GF-D8 (cell line): ENCODE measurements at places on chromosomes 11 and 22.

GRCh38 chr11:86209806-86210657, 34.5 kb upstream of the EED start:
- no peak for DNase-seq

- DNase-seq, result no peak
Measured at GRCh38 chr11:30406978-30407762, 84.3 kb downstream of the ARL14EP start.

DNA sequence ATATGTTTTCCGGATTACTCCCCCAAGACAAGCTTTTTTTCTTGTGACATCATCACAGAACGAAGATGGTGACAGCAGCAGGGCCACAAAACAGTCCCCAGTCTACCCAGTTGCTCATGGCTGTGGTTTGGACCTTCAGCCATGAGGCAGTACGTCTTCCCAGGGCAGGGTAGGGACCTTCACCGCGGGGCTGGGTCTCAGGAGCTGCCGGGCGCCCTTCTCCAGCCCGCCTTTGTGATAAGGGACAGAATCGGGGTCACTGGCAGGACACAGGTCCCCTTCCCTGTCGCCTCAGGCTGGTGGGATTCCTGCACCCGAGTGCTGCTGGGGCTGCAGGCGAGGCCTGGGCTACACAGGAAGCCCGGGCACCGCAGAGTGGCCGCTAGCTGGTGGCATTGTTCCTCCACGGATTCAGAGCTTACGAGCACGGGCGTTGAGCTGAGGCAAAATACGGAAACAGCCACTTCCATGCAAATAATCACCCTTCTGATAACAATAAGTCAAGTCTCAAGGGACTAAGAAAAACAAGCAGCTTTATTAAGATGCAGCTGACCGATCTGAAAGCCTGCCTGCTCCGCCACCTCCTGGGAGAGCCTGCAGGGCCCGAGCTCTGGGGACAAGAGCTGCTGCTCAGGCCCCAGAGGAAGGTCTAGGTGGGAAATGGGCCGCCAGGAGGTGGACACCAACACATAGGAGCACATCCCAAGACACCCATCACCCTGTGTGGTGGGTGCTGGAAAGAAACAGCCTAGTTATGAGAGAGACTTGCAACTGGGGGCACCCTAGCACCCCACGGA, 12.3 kb downstream of the TBX1 start:
- DNase-seq, result peak; percentile 38

- DNase-seq, result no peak
Measured at GRCh38 chr22:40951795-40952605, 822 bp downstream of the RBX1 start.

GRCh38 chr11:64040684-64041322, 5.1 kb downstream of the FLRT1 start:
- DNase-seq, result no peak

GRCh38 chr11:126146454-126147192, 64.8 kb downstream of the RPUSD4 start:
- DNase-seq, result no peak

- DNase-seq, result no peak
Measured at GRCh38 chr11:21511835-21512440, 680.9 kb upstream of the ANO5 start.

GRCh38 chr11:104183593-104183992, 19.6 kb upstream of the PDGFD start:
- no peak for DNase-seq

DNA sequence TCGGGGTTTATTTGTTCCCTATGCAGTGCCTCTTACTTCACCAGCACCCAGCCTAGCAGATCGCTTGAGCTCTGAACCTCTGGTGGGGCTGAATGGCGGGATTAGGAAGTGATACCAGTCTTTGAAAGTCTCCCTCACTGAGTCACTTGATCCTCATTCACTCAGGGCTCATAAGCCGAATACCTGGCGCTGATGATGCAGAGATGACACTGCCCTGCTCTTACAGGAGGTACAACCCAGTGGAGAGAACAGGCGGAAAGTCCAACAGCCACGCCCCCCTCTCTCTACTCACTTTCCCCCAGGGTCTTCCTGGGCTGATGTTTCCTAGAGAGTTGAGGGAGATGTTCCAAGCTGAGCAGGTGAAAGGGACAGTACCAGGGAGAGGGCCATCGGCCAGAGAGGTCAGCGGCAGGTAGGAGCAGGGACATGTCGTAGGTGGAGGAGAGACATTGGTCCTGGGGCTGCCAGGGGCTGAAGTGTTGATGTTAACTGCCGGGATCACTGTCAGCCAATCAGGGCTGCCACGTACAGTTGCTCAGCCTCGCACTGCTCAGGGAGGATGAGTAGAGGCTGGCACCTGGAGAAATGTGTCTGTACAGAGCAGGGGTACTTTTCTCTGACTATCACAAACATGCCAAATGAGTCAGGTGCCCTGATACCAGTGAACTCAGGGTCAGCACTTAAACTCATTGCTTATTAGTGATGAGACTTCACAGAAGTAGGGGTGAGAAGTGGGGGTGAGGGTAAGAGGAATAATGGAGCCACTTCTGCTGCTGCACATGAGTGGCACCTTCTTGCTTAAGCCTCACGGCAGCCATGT, 9.9 kb upstream of the APOBEC3A start:
- no peak for DNase-seq

DNA sequence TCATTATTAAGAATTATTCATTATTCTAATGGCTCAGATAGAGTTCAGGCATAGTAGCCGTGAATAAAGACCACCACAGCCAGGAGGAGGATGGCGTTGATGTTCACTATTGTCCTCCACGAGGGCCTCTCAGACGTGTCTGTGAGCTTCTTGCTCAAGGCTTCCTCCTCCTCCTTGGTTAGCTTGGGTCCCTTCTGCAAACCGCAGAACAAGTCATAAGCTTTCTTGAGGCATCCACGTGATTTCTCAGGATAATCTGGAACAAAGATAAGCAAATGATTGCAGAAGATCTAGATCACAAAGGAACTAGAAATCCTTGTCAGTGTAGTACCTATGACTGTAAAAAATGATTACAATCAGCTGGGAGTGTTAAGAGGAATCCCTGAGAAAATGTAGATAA, 13.6 kb upstream of the RFPL2 start:
- DNase-seq, result peak; percentile 96

DNA sequence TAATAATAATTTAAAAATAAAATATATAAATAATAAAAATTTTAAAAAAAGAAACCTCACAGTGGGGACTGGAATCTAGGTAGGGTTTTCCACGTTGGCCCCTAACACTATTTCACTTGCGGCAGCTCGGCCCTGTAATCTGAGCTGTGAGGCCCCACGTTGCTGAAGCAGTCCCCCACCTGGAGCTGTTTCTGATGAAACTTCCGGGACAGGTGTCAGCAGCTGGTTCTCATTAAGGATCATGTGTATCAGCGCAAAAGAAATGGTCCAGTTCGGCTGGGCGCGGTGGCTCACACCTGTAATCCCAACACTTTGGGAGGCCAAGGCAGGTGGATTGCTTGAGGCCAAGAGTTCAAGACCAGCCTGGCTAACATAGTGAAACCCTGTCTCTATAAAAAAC, 17.3 kb downstream of the RHOD start:
- no peak for DNase-seq

DNA sequence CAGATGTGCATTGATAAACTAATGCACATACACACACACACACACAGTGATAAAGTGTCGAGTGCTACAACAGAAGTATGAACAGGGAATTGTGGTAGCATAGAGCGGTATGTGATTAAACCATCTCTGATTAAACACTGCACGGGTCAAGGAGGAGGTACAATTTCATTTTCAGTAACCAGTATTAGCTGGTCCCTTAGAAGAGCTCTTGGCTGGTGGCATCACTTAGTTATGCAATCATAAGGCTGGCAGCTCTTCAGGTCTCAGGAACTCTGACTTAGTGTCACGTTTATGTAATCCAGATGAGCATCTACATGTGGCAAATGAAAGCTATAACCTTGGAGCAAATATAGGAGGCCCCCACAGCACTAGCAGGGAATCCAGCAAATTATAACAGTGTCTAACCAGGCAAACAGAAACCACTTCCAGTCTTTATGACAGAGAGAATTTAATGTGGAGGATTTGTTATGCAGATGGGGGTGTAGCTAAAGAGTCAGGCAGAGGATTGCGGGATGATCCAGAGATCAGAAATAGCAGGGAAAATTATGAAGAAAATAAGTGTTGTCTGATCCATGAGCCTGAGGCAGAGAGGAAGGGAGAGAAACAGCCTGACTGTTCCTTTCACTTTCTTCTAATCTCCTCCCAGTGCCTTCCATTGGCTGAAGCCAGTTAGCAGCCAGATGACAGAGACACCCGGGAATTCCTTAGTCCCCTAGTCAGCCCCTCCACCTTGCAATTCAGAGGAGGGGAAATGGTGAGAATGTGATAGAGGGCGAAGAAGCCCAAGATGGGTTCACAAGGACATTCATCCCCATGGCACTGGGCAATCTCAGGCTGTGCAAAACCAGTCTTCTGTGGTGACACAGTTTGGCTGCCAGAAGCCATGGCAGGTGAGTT, 533.1 kb upstream of the TENM4 start:
- no peak for DNase-seq

- DNase-seq, result no peak
Measured at GRCh38 chr11:22725079-22725478, 58.7 kb downstream of the GAS2 start.

- DNase-seq, result no peak
Measured at GRCh38 chr11:128881221-128881620, 9.9 kb upstream of the KCNJ5 start.

DNA sequence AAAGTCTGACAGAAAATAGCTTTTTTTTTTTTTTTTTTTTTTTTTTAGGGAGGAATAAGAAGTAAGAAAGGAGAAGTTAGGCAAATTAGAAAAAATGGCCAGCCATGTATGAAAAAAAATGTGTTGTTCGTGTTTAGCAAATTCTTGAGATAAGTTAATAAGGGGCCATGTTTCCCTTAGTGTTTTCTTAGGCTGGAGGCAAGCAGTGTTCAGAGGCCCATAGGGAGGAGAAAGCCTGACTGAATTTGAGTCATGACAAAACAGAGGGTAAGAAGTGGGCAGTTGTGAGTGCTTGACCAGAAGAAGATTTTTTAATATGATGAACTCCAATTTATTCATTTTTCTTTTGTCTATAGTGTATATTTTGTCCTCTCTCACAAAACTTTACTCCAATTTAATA, 766.4 kb downstream of the FAM181B start:
- DNase-seq, result no peak

- no peak for DNase-seq
Measured at GRCh38 chr11:19846654-19847305, 134.1 kb downstream of the NAV2 start.

GRCh38 chr11:79663017-79663416, 222.2 kb upstream of the TENM4 start:
- DNase-seq, result no peak

- DNase-seq, result no peak
Measured at GRCh38 chr22:43402128-43402527, 9.7 kb upstream of the MPPED1 start.

DNA sequence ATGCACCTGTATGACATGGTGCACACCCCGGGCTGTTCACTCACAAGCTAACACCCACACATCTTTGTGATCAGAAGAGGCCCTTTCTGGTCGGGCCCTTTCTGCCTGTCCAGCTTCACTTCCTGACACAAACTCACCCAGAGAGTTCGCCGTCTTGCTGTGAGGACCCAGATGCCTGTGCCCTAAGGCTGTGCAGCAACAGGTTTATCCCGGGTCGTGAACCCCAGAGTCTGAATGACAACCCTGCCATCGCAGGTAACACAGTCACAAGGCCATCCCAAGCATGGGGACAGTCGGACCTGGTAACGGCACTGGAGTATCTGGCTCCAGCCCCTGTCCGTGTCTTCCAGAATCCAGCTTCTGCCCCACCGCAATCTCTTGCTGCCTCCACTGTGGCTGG, 235.1 kb downstream of the BUD13 start:
- no peak for DNase-seq

DNA sequence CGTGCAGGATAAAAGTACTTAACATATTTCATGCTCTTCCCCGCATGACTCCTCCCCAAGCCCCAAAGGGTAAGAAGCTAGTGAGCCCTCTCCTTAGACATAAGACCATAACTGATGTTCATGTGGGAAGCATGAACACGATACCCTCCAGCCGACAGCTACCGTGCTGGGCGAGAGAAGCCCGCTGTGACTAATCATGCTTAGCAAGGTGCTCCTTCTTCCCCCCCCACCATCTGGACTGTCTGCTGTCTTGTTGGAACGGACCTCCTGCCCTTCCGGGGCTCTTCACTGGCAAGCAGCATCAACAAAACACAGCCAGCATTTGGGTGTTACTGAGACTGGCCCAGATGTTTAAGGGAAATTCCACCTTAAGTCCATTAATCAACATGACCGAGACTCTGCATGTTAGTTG, 200.6 kb downstream of the DBX1 start:
- no peak for DNase-seq

- DNase-seq, result no peak
Measured at GRCh38 chr11:68997995-68998348, 15.1 kb downstream of the MRGPRF start.

DNA sequence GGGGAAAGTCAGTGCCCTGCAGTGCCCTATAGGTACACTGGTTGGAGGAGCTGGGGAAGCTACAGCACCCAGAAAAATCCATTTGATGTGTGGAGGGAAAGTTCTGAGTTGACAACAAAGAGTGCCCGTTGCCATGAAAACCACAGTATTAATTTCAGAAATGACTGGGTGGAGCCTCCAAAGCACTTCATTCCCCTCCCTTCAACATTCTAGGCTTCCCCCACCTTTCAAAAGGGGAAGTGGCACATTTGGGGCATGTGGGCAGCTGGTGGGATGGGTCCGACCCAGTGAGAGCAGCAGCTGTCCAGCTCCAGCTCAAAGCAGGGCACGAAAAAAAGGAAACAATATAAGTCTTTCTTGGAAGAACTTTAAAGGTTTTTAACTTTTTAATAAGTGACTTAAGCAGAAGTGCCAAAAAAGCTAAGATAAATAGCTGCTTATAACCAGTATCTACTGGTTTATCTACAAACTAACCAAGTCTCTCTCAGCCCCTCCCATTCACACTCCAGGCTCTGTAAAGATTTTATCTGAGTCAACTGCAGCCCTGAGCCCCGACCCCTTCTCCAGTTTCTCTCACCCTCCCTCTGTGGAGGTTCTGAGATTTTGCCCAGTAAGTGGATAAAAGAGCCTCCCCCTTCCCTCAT, 9.0 kb upstream of the AHNAK start:
- DNase-seq, result peak; percentile 92

- DNase-seq, result no peak
Measured at GRCh38 chr11:44267006-44267749, 42.8 kb downstream of the ALX4 start.
